ENCODE measurements at places on chromosomes 7 and 10.

DNA sequence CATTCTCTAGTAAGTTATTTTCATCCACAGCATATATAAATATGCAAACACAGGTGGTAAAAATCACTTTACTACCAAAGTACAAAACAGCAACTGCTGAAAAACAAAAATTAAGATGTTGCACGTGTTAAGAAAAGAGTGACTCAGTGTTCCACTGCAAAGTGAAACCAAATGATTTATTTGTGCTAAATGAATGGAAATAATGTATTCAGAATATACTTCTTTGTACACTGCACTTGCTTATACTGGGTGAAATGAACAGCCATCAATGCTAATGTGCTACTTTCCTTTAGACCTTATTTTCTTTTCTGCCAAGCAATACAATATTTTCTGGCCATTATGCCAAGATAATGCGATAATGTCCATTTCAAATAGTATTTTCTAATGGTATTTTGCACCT is 38.3 kb upstream of the MRLN start:
- DNase-seq = no peak

GRCh38 chr7:157840914-157841772 is 504.3 kb downstream of the DNAJB6 start:
- no peak for DNase-seq

DNA sequence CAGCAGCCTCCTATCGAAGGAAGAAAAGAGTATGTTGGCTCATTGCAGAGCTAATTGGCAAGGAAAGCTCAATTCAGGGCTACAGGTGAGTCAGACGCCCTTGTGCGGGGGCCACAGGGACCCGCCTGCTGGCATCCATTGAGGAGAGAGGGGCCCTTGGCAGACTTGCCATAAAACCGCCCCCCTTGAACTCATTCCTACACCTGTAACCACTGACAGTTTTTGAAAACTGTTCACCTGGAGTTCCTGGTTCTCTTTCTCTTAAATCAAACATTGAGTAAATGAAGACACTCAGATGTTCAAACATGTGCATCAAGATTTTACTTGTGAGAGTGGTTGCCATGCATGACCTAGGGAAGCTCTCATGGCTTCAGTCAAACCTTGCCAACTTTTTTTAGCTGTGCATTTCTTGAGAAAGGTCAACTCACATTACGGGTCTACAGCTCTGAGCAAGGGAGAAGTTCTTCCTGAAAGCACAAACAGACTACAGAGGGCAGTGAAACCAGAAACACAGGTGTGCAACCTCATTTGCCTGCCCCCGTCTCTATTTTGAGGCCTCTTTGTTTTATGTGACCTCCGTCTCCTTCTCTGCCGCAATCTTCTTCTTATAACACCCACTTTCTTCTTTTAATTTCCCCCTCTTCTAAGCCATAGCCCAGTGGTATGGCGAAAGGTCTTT is 87.8 kb downstream of the TBXAS1 start:
- no peak for DNase-seq

DNA sequence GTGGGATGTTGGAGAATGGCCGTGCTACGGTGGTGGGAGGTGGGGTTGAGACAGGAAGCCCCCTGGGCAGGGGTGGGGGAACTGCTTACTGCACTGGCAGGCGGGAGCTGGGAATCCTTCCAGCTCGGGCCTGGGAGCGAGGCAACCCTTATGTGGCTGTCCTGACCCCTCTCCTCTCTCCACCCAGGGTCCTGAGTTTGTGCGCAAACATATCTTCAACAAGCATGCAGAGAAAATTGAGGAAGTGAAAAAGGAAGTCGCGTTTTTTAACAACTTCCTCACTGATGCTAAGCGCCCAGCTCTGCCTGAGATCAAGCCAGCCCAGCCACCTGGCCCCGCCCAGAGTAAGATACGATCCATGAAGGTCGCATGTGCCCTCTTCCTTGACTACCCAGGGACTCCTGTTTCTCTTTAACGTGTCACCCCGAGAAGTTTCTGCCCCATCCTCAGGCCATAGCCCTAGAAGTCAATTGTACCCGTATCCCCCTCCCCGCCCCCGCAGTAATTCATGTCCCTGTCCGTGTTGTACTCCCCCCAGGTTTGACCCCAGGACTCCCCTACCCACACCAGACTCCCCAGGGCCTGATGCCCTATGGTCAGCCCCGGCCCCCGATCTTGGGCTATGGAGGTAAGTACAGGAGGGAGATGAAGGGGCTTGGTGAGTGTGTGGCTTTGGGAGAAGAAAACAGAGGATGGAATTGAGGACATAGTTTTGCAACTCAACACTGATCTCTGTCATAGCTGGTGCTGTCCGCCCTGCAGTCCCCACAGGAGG is 1.8 kb downstream of the UFSP1 start:
- no peak for DNase-seq

- DNase-seq = no peak
Measured at GRCh38 chr10:114379631-114380041, 24.7 kb downstream of the AFAP1L2 start.

DNA sequence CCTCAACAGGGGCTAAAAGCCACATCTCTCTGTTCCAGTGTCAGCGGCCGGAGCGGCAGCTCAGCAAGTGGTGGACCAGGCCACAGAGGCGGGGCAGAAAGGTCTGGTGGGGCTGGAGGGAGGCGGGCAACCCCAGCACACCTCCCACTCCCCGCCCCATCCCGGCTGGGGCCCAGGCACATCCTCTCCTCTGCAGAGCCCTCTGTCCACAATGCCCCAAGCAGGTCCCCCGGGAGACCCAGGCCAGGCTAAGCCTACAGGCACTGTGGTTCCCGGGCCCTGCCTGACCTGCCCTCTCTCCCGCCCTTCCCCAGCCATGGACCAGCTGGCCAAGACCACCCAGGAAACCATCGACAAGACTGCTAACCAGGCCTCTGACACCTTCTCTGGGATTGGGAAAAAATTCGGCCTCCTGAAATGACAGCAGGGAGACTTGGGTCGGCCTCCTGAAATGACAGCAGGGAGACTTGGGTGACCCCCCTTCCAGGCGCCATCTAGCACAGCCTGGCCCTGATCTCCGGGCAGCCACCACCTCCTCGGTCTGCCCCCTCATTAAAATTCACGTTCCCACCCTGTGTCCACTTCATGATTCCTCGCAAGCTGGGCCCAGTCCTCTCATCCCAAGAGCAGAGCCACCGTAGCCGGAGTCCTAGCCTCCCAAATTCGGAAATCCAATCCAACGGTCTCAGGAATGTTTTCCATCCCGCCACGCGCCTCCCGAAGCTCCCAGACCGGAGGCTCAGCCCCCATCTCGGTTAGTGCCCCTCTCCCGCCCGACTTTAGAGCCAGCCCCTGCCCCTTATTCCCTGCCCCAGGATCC is 2.1 kb downstream of the ADIRF start:
- no peak for DNase-seq

DNA sequence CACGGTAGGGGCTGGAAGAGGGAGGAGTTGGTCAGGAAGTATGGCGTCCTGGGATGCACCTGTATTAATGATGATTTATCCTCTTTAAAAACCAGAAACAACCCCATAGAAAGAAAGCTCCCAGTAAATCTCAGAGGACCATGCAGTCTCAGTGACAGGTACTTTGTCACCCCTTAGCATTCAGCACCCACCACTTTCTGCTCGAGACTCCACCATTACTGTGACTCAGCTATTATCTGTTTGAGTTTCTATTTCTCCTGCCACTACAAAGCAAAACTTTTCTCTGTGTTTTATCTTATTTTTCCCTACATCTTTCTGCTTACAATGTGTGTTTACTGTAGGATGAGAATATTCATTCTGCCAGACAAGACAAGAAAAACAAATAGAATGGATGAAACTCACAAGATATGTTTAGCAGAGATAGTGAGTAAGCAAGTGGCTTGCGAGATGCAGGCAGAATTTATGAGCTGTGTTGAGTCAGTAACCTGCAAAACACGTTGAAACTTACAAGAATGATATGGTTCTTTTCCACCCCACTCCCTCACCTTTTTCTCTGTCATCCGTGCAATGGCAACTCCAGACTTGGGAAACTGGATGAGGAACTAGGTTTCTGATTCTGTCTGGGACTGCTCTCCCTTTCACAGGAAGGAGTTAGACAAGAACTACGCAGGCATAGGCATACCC is 127.1 kb downstream of the AOAH start:
- no peak for DNase-seq

GRCh38 chr10:91312382-91312733 is 91.9 kb downstream of the PCGF5 start:
- DNase-seq = no peak

DNA sequence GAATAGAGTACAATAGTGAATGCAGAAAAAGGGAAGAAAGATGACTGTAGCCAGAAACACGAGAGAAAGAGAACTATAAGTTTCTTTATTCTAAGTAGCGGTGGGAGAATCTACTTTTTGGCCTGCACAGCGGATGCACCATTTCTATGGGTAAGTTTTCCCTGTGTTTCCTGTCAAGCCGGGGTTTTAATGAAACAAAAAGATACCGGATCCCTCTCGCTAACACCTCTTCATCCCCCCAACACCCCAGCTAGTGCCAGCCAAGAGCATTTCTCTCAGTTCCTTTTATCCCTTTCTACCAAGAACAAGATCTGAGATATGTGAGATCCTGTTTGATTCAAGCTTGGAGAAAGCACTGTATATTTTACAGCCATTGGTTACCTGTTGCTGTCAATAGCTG is 14.7 kb downstream of the PTPRZ1 start:
- no peak for DNase-seq

DNA sequence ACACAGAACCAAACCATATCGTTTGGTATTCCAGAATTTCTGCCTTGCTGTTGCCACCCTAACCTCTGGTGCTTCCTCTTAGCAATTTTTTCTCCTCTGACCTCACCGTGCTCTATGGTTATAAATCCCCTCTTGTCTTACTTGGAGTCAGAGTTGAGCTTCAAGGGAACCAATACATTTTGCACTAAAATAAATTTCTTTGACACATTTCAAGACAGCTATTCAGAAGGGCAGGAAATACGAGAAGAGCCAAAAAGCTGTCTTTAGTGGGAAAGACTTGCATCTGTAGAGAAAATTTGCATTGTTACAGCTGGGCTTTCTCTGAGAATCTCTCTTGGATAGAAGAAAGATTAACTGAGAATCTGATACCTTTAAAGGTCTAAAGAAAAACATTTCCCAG is 14.5 kb upstream of the AKR1C2 start:
- peak; percentile 10 for DNase-seq

GRCh38 chr10:24209946-24210491 is 1.1 kb downstream of the KIAA1217 start:
- no peak for DNase-seq

GRCh38 chr10:79424221-79425073 is 21.0 kb downstream of the ZCCHC24 start:
- no peak for DNase-seq

- no peak for DNase-seq
Measured at GRCh38 chr10:100816671-100817070, 71.3 kb downstream of the PAX2 start.

DNA sequence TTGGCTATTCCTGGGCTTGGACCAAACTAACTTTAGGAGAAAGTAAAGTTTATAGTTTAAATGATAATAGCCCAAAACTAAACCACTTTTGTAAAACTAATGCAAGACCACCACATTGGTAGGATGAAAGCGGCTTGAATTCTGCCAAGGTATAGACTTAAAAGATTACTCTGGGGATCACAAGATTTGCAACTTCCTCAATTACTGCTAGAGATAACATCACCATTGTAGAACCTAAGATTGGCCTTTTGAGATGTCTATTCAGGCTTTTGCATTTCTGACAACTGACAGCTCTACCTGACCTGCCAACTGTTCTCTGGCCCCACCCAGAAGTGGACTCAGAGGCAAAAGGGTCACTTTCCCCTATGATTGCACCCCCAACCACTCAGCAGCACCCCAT is 162.4 kb downstream of the TNS3 start:
- DNase-seq = no peak

- no peak for DNase-seq
Measured at GRCh38 chr7:18420108-18420507, 75.4 kb upstream of the HDAC9 start.

DNA sequence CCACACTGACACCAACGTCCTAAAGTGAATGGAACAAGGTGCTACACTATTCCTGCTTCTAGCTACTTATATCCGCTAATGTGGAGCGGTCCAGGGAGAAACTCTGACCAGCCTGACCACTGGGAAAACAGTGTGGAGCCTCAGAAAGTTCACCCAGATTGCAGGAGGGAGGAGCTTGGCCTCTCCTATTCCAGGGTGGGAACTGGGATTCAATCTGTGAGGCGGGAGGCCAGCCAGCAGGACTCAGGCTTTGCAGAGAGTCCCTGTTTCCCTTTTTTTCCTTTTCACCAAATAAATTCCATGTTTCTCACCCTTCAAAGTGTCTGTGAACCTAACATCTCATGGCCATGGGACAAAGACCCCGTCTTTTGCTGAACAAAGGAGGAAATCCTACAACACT is 86.4 kb upstream of the SEMA3C start:
- DNase-seq = no peak

- DNase-seq = peak; percentile 27
Measured at GRCh38 chr10:106795619-106796018, 368.9 kb downstream of the SORCS1 start.

DNA sequence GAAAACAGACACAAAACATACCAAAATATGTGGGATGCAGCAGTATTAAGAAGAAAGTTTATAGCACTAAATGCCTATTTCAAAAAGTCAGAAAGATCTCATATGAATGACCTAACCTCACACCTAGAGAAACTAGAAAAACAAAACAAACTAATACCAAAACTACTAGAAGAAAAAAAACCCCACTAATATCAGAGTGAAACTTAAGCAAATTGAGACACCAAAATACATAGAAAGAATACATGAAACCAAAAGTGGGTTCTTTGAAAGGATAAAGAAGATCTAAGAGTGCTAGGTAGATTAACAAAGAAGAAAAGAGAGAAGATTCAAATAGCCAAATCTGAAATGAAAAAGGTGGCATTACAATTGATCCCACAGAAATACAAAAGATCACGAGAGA is 494.1 kb downstream of the SH2D4B start:
- no peak for DNase-seq

- DNase-seq = no peak
Measured at GRCh38 chr7:75531359-75531821, 39.3 kb downstream of the SPDYE5 start.

GRCh38 chr10:47095848-47096612 is 184.8 kb downstream of the PTPN20 start:
- no peak for DNase-seq

DNA sequence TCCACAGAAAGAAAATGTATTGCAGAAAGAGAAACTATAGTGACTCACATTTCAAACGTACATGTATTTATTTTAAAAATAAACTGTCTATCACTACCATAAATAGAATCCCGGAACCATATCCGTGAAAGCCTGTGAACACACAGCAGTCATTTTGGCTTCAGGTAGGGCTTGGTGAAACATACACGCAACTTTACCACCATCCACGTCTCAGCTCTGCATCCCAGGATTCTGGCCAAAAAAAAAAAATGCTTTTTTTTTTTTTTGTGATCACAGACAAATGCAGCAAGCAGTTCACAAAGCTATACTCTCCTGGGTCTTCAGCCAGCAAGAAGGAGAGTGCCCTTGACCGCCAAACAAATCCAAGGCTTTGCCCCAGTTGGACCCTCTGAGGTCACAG is 56.8 kb upstream of the OCM2 start:
- DNase-seq = no peak
